ENCODE measurements at places on chromosomes 4 and X.

DNA sequence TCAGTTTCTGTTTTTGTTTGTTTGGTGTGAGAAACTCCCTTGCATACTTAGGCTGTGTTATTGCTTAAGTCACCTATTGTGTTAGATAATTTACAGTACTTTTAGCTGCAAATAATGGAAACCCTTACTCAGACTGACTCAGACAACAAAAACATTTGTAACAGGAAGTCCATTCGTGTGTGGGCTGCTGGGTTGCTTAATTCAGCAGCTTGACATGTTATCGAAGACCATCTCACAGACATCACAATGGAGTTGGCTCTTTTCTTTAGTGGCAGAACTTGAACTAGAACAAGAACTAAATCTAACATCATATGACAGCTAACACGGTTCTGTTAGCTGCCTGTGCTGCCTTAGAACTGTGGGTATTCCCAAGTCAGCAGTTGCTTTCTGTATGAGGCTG, 9.9 kb upstream of the GABRE start:
- DNase-seq = no peak

DNA sequence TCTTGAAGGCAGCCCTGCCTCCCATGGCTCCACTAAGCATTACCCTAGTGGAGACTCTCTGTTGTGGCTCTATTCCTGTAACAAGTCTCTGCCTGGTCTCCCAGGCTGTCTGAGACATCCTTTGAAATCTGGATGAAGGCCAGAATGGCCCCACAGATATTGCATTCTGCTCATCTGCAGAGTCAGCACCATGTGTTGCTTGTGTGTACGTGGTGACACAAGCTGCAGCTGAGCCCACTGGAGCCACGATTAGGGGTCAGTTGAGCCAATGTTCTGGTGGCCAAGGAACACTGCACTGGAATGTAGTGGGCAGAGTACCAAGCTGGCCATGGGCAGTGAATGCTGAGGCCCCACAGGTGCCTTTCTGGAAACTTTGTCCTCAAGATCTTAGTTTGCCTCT, 29.2 kb downstream of the GRID2 start:
- DNase-seq = no peak

DNA sequence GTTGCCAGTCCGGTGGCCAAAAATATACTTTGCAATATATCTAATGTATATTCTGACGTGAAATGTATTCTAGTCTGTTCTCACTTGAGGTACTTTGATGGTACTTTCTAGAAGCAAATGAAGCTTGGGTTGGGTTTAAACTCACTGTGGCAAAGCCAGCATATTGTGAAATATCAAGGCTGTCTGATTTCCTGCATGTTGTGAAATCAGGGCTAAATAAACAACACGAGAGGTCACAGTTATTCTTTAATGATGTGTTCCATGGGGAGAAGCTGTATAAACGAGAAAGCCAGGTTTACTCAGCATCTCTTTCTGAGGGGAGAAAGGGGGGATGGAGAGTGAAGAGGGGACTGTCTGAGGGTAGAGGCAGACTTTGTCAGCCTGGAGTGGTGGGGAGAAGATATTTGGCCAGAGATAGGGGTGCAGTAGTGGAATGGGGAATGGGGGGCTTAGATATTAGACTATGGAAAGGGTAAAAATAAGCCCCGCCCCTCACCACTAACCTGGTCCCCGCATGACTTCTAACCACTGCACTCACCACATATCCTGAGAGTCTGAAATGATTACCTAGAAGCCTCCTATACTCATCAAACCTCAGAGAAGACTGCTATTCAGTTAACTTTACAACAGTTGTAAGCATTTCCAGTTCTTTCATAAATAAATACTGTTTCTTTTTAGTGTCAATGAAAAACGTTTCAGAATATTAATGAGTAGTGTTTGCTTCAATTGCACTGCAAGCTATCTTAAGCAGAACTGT, 5.9 kb upstream of the SCARB2 start:
- DNase-seq = no peak

DNA sequence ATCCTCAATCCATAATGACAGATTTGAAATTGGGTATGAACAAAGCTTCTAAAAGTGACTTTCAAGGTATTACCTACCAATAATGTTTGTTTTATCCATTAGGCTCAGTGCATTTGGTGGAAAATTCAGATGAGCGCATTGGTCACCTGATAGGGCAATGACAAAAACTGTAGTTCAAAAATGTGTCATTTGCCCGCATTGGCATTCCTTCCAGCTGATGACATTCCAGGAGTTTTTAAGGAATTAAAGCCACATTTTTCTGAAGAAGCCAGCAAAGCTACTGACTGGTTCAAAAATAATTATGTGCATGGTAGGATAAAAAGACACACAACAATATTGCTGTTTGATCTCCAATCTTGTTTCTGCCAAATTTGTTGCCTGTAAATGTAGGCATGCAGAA, 473.4 kb upstream of the CPEB2 start:
- no peak for DNase-seq

DNA sequence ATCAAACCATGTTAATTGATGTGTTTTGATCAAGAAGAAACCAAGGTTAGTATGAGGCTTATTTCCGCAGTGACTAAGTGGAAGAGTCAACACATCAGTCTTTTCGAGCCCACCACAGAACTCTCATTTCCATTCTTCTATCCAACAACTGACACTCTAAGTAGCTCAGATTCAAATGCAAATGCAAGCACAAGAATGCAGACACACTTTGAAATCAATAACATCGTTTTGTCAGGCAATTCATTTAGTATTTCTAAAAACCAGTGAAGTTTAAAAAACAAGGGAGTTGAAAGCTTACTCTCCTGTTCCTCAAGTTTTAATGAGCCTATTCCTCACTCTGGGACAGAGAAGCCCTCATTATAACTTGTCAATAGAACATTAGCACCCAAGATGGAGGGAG, 433.1 kb downstream of the ZIC3 start:
- DNase-seq = no peak

DNA sequence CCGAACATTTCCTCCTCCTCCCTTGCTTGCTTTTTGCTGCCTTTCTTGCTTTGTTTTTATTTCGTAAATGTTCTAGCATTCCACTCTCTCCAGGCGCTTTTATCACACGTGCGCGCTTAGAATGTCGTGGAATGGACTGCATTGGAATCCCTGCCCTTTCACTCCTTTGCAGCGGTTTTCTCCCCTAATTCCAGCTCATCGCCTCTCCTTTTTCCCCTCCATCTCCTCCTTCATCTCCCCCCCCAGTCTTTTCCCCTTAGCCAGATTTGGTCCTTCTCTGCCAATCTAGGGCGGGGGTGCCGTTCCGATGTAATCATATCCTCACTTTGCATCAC, 579 bp downstream of the OGT start:
- no peak for DNase-seq

GRCh38 chr4:72953571-72953970, 115.9 kb downstream of the COX18 start:
- DNase-seq = no peak

DNA sequence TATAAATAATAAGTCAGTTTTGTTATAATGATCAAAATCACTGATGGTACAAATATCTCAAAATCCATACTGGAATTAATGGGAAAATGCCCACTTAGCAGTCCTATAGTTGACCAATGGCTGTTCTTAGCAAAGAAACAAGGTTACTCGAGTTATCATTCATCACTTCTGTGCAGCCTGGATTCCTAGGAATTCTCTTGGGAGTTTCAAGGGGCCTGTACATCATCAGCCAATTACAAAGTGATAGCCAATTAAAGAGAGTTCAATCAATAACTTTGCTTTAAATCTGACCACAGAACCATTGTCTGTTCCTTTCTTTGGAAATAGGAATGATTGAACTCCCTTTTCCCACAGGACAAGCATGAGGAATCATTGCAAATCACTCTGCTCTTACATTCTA, 205.5 kb downstream of the PCDH19 start:
- no peak for DNase-seq

- no peak for DNase-seq
Observed at GRCh38 chrX:45267007-45267406, 66.3 kb upstream of the DIPK2B start.

- DNase-seq = no peak
Observed at GRCh38 chr4:141464366-141464765, 172.0 kb upstream of the IL15 start.

DNA sequence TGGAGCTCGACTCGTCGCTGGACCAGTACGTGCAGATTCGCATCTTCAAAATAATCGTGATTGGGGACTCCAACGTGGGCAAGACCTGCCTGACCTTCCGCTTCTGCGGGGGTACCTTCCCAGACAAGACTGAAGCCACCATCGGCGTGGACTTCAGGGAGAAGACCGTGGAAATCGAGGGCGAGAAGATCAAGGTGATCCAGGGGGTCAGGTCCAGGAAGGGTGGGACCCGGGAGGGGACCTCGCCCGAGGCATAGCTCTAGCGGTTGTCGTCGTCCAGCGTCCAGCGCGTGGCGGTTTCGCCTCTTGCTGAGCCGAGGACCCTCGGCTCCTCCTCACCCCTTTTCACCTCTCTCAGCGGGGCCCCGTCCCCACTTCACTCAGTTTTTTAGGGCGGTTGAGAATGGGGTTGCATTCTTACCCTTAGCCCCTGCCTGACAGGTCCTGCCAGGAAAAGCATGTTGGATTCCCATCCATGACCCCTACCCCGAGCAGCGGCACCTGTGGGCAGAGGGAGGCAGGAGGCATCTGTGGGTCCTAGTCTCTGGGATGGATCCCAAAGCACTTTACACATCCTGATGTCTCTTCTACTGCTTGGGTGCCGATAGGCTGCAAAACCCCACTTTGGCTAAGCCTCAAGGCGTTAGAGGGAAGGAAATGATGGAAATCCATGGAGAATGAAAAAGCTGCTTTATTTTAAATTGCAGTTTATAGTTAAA, 524 bp downstream of the RAB33A start:
- DNase-seq = no peak

DNA sequence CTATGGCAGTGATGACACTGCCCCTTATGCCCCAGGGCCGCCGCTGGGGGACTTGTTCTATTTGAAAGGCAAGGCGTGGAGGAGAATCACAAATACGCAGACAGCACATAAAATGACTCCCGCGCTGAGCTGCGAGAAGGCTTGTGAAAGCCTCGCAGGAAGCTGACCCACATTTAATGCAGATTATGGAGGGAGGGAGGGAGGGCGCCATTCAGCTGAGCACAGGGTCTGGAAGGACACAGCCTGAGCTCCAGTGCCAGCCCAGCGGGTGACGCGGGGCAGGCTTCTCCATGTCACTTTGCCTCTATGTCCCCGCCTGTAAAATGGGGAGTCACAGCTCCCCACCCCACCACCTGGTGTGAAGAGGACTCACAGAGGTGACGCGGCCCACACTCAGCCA, 14.3 kb downstream of the ABLIM2 start:
- DNase-seq = no peak

DNA sequence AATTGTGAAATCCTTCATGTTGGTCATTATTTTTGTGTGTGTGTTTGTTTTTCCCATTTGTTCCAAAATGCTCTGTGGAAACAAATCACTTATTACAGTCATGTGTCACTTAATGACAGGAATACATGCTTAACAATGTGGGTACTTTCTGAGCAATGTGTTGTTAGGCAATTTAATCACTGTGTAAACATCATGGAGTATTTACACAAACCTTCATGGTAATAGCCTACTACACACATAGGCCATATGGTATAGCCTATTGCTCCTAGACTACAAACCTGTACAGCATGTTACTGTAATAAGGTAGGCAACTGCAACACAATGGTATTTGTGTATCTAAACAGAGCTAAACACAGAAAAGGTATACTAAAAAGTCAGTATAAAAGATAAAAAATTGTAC, 388.9 kb upstream of the PPP1R2C start:
- no peak for DNase-seq
